ENCODE measurements at places on chromosomes 16 and 17.

DNA sequence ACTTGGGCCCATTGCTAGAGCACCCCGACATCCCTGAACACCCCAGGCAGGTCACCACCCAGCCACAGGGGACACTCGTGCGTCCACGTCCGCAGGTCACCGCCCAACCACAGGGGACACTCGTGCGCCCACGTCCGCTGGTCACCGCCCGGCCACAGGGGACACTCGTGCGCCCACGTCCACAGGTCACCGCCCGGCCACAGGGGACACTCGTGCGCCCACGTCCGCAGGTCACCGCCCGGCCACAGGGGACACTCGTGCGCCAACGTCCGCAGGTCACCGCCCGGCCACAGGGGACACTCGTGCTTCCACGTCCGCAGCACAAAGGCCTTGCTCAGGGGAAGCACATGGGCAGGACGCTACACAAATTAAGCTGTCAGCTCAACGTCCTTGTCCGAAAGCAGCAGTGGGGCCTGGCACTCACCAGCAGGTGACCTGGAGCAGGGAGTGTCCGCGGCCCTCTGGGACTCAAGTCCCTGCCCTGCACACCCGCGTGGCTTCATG is 17.7 kb downstream of the GALNS start:
- no peak for DNase-seq

GRCh38 chr16:64162613-64163375 is 959.1 kb downstream of the CDH11 start:
- no peak for DNase-seq

DNA sequence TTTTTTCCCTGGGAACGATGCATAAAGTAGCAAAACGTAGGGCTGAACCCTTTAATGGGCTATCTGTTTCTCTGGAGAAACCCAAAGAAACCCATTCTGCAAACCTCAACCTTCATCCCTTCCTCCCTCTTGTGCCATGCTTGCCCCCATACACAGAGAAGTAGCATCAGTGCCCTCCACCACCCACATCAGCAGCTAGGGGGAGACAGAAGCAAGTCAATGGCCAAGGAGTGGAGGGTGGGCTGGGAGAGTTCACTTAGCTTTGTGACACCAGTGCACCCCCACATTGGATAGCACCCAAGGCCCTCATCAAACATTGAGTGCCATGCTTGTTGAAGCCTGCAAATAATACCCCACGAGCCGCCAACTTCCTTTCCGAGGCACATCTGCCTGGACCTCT is 282.4 kb downstream of the ABCC12 start:
- no peak for DNase-seq

- no peak for DNase-seq
These were observed 16.3 kb upstream of the BCAR1 start for GRCh38 chr16:75267631-75268264.

DNA sequence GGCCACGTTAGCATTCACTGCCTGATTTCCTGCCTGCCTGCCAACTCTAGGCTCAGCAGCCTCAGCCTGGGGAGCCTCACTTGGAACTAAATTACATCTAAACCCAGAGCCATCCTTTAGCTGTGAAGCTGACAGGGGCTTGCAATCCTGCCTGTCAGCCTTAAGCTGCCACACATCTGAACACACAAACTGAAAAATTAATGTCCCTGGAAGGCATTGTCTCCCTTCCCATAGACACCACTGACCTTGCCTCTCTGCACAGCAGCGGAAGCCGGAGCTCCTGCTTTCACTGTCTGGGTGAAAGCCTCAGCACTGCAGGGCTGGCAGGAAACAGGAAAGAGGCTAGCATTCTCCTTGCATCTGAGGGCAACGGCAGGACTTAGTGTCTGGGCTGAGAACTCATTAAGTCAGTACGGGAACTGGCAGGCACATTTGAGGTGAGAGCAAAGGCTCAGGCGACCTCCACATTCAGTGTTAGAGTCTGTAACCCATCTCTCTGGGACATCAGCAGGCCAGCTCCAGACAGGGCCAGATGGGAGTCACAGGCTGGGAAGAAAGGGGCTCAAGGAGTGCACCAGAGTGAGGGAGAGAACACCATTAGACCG is 452.4 kb upstream of the C16orf82 start:
- no peak for DNase-seq

GRCh38 chr17:70544317-70544716 is 375.0 kb downstream of the KCNJ2 start:
- DNase-seq, result no peak

GRCh38 chr17:1641065-1641403 is 4.5 kb downstream of the SCARF1 start:
- DNase-seq, result no peak

DNA sequence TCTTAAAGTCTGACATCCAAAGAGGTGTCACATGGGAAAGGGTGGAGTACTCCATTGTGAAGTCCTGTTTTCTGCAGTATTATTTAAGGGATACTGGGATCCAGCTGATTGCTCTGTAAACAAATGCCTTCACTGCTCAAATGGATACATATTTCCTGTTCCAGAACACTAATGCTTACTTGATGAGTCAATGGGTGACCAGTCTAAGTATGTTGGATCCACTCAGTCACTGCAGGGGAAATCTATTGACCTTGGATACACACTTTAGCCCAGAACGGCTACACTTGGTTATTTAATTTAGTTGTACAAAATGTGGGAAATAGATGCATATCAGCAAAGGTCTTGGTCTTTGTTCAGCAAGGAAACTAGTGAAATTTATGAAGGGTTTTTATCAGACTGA is 261.4 kb downstream of the MAP2K4 start:
- DNase-seq, result no peak

GRCh38 chr16:79996321-79996720 is 395.8 kb upstream of the MAF start:
- DNase-seq, result no peak

DNA sequence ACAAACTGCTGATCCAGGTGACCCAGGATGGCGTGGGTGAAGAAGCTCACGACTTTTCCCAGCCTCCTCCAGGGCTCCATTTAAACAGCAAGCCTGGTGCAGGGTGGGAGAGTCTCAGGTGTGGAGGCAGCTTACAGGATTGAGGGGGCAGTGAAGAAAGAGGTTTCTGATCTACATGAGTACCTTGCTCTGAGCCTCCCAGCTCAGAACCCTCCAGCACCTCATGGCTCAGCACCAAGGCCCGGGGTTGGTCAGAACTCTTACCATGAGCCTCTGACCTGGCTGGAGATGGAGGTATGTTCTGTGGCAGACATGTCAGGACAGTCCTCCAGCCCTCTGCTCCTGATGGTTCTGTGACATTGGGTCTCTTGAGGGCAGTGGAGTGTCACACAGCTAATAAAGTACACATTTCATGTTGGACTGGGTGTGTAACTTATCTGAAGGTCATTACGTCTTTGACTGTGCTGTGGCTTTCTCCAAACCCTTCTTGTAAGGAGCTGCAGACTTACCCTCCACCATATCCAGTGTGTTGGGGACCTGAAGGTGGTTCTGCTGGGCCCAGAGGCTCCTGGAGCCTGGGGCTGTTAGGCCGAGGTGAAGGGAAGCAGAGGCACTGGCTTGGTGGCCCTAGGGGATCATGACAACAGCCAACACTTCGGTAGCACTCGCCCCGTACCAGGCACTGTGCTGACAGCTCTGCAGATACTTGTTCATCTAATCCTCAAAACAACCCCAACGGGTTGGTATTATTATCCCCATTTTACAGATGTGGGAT is 3.8 kb upstream of the DCAF7 start:
- no peak for DNase-seq

DNA sequence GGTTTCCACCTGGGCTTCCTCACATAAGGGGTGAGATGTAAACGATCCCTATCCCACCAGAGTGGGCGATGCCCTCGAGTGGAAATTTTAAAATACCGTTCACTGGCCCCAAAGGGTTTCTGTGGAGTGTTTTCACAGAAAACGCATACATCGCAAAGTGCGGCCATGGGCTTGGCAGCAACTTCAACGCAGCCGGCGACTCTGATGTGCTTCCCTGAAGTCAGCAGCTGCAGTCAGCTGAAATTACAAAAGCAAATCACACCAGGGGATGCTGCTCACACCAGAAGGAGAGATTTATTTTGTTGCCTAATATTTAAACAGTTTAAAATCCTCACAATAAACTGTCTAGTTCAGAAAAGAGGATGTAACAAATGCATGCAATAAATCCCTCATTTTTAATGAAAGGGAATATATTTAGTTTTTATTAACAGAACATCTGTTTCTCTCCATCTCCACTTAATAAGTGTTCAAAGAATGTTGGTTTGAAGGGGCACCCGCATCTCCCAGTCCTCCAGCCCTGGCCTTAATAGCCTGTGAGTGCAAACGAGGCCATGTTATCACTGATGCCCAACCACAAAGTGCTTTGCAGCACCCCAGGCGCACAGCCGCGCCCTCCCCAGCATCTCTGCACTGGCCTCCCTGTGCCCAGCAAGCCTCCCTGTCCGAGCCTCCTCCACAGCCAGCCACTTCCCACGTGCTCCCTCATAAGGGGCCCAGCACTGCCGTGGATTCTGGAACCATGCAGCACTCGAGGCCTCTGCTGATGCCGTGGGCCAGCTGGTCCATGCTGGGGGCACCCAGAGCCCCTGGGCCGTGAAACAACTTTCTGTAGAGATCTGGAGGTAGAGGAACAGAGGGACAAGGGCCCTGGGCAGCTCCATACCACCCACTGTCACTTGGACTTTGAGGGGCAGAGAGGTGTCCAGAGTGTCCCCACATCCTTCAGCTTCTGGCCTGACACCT is 17.3 kb upstream of the XYLT2 start:
- DNase-seq, result no peak

- no peak for DNase-seq
These were observed 1.9 kb upstream of the MT1B start for GRCh38 chr16:56649820-56650219.

DNA sequence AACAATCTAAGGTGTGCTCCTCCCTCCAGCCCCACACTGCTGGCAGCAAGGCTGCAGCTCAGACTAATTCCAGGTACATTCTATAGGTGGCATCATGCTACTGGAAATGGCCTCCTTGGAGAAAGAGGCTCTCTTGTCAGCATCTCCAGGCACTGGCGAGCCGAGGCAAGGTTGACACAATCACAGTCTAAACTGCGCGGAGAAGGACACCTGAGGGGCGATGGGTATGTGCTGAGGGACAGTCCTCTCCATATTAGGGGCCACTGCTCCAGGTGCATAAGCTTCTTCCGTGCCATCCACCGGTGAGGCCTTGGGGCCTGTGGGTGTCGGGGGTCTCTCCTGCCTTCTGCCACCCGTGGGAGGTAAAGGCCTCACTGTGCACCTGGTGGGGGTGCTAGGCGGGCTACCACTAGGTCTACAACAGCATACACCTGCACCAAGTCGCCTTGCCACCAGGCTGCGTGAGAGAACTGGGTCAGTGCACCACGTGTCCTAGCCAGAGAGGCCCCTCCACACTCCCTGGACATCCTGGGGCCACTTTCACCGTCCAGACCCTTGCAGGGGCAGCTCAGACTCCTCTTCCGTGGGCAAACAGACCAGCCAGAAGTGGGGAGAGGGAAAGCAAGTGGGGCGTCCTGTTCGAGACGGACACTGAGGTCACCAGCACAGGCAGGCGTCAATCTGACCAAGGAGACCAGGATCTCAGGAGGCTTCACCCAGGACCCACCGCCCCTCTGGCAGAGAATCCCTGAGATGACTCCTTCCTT is 12.1 kb upstream of the CBX8 start:
- no peak for DNase-seq

GRCh38 chr17:902463-902862 is 77.1 kb downstream of the NXN start:
- DNase-seq, result no peak

GRCh38 chr16:60304720-60305119 is 1570.6 kb upstream of the GOT2 start:
- DNase-seq, result no peak

Measured in GM13976 (cell line).